ENCODE measurements at places on chromosomes 2 and 18.
A peak's percentile ranks its signal among the peaks of the same experiment; 100 is the strongest.

GRCh38 chr18:3008541-3008940, 4.4 kb downstream of the LPIN2 start:
- no peak for DNase-seq

- no peak for DNase-seq
Observed at GRCh38 chr2:9941996-9942390, 9.5 kb upstream of the GRHL1 start.

DNA sequence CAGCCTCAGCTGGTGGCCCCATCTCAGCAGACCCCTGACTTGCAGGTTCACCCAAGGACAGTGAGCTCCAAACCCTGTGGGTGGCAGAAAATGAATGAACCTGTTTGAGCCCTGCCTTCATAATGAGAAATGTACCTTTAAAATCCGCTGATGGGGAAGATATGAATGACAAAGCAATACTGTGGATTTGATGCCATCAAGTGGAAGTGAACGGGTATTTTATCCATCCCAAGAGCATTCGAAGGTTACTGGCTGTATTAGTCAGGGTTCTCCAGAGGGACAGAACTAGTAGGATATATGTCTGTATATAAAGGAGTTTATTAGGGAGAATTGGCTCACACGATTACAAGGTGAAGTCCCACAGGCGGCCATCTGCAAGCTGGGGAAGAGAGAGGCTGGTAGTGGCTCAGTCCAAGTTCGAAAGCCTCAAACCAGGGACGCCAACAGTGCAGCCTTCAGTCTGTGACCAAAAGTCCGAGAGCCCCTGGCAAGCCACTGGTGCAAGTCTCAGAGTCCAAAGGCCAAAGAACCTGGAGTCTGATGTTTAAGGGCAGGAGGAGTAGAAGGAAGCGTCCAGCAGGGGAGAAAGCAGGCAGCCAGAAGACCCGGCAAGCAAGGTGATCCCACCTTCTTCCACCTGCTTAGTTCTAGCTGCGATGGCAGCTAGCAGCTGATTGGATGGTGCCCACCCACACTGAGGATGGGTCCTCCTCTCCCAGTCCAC, 32.1 kb downstream of the TOGARAM2 start:
- no peak for DNase-seq

DNA sequence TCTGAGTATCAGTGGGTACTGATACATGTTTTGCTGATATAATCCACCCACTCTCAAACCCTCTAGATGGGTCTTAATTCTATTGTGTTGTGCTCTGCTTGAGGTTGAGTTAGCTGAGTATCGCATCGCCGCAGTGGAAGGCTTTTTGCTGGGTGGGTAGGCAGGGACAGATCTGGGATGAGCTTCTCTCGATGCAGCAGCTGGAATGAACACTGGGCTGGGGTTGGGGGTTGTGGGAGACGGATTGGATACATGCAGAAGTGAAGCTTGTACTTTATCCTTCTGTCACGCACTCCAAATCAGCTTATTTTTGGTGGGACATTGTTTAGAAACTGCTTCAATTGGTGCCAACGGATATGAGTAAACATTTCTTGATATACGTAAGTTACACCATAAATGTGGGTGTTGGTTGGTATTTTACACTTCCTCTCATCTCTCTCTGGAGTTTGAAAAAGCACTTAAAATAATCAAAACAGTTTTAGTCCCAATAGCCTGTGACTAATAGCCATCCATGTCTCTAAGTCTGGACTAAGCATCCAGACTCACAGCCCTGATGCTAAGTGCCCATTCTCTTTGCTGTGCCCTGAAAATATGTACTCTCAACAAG, 107.1 kb downstream of the POLE4 start:
- no peak for DNase-seq

DNA sequence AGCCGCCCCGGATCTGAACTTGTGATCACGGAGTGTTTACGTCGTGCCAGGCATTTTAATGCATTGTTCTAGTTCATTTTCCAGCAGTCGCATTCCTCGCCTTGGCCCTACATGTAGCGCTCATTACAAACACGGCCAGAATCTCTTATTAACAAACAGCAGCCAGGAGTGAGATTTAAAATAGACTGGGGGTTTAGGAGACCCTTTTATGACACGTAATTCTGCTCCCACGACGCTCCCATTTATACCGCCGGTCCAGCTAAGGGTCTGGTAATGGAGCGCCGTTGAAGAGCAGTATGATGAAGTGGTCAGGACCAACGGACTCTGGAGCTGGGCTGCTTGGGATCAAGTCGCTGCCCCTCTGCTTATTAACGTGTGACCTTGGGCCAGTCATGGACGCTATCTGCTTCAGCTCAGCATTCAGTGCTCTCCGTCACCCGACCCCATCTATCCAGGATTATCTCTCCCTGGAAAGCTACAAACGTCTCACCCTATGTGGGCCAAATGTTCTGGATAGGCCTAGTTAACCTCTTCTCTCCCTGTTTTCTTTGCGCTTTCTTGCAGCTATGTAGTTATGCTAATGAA, 745 bp downstream of the MSH2 start:
- no peak for DNase-seq

DNA sequence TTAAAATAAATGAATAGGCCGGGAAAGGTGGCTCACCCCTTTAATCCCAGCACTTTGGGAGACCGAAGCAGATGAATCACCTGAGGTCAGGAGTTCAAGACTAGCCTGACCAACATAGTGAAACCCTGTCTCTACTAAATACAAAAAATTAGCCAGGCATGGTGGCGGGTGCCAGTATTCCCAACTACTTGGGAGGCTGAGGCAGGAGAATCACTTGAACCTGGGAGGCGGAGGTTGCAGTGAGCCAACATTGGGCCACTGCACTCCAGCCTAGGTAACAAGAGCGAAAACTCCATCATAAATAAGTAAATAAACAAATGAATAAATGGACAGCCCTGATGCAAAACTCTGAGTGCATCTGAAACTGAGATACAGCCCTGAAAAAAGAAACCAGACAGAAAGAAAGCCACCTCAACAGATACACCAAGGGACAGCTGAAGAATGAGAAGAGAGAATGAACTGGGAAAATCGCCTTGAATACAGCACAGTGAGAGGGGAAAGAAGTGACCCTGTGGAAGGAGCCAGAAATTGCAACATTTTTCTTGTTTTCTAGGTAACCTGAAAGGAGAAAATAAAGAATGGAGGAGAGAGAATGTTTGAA, 64.4 kb downstream of the TRABD2A start:
- no peak for DNase-seq

DNA sequence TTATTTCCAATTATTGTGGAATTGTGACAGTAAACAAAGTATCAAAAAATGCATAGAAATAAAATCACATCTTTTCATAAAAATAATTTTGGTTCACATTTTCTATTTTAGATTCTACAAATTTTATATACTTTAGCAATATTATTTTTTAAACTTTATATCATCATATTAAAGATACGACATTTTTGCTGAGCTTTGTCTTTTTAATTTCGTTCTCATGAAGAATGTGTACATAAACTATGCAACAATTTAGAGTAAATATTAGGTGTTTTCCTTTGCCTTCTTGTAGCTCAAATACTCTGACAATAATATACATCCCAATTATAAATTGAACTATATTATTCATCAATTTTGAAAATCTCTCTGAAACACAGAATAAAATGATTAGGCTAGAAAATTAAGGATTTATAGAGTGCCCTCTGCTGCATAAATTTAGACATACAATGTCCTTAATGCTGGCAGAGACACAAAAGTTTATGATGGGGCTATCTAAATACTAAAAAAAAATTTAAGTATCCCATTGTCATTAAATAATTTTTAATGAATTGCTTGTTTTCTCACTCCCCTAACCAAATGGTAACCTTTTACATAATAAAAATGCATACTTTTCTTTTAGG, 45.7 kb downstream of the CCDC102B start:
- no peak for DNase-seq

GRCh38 chr2:175012516-175012915, 7.3 kb upstream of the CHN1 start:
- DNase-seq = no peak

DNA sequence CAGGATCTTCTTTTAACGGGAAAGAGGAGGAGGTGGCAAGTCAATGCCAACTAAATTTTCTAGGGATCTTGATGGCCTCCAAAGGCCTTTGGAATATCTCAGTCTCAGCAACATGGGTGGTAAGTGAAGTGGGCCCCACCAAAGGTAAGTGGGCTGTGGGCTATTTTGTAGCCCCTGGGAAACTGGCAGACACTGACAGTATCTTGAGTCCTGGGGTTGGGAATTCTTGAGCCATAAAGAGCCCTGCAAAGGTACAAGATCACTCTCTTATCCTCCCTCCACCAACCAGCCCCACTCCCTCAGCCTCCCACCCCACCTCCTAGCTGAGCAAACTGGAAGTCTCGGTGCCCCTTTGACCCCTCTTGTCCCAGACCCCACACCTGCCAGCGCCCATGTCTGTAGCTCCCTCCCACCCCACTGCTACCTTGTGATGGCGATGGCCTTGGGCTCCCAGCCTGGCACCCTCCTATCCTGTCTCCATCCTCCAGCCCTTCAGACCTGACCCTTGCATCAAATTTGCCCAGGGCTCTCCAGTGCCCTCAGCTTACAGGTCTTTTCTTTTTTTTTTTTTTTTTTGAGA, 8.5 kb downstream of the ATP6V1B1 start:
- DNase-seq = no peak

GRCh38 chr2:118968042-118968441, 26.0 kb downstream of the MARCO start:
- no peak for DNase-seq

GRCh38 chr2:165144315-165144714, 59.5 kb downstream of the SCN3A start:
- no peak for DNase-seq

GRCh38 chr2:66547118-66547517, 112.2 kb downstream of the MEIS1 start:
- DNase-seq = no peak

GRCh38 chr2:176669398-176670174, 400.3 kb downstream of the MTX2 start:
- DNase-seq = no peak

- DNase-seq = no peak
Observed at GRCh38 chr2:164371916-164372315, 249.4 kb downstream of the GRB14 start.

- no peak for DNase-seq
Observed at GRCh38 chr2:53265544-53266299, 501.9 kb upstream of the CHAC2 start.

GRCh38 chr2:178306352-178307073, 112.2 kb downstream of the OSBPL6 start:
- DNase-seq = peak; percentile 29

GRCh38 chr2:147888680-147889079, 43.9 kb downstream of the ACVR2A start:
- no peak for DNase-seq

DNA sequence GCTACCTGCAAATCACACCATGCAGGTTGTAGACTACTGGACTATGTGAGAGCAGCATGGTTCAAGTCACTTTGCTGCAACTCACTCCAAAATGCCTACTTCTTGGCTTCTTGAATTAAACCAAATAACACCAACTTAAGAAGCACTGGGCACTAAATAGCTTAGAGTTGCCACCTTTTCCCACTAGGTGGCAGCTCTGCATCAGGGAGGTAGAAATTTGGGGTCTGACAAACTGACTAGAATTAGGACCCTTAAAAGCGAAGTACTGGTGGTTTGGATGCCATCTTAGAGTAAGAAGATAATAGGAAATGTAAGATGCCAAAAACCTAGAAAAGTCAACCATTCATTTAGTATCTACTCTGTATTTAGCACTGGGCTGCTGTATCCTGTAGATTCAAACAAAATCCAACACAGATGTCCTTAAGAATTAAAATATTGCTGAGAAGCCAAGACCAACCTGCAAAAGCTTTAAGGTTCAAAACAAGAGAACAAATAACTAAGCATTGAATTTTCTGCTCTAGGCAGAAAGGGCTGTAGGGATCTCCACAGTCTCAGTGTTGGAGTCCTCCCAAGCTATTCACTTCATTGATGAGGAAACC, 65.5 kb downstream of the CCBE1 start:
- no peak for DNase-seq

DNA sequence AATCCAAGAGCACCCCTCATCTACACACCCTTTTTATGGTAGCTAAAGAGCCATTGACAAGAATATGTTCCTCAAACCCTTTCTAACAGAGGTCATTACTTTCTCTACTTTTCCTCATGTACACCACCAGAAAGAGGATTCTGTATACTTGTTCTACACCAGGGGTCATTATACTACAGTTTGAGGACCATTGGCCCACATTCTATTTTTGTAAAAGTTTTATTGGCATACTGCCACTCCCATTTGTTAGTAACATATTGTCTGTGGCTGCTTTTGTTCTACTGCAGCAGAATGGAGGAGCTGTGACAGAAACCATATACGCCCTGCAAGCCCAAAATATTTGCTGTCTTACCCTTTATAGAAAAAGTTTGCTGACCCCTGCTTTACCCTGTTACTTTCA, 14.3 kb downstream of the HTR2B start:
- no peak for DNase-seq

- no peak for DNase-seq
Observed at GRCh38 chr2:36322108-36322507, 33.5 kb upstream of the CRIM1 start.

DNA sequence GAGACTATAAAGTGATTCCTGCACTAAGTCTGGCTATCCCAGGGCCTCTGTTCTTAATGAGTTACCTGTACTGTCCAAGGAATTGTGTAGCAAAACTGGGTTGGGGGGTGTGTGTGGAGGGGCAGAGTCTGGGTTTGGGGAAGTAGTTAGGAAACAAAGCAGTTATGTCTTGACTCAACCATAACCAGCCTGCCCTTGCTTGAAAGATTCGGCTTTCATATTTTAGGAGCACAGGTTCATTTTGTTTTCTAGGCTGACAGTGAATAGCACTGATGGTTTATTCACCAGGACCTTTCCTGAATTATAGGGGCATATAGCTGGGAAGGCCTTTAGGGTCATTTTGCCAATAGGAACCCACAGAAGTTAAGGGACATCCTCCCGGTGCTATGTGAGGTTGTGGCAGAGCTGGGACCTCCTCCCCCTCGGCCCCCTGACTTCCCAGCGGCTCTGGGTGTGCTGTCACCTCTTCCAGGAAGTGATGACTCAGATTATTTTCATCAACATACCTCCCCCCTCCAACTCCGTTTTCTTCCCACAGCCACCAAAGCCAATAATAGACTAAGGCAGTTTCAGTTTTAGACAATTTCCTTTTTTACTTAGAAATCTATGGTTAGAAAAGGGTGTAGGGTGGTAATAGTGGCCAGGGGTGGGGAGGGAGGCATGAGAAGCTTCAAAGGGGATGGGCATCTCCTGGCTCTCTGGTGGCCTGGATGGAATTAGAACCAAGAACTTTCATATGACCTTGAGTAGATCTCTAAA, 44.8 kb downstream of the SETBP1 start:
- no peak for DNase-seq

GRCh38 chr2:182912518-182912915, 46.1 kb upstream of the FRZB start:
- no peak for DNase-seq

DNA sequence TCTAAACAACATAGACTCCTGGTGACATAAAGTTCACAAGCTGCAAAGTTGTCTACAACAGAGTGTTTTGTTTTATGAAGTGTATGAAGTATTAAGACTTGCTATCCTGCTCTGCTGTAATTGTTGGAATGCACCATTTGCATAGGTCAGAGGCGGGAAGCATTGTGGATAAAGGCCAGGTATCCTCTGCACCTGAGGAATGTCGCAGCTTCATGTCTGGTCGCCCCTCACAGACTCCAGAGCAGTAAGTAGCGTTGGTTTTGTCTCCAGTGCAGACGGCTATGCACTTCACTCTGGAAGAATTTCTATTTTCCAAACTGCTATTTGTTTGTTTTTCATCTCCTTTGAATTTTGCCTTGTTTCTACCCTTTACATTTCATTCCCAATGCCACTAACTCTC, 63.1 kb downstream of the UNC80 start:
- no peak for DNase-seq
